Activated CD8-positive, alpha-beta memory T cell treated with anti-CD3 and anti-CD28 coated beads, Interleukin-2, amount 10 ng/mL, durations not matched to agents 7 days and 5 days (primary cell): ENCODE measurements at places on chromosomes 1 and 21.

DNA sequence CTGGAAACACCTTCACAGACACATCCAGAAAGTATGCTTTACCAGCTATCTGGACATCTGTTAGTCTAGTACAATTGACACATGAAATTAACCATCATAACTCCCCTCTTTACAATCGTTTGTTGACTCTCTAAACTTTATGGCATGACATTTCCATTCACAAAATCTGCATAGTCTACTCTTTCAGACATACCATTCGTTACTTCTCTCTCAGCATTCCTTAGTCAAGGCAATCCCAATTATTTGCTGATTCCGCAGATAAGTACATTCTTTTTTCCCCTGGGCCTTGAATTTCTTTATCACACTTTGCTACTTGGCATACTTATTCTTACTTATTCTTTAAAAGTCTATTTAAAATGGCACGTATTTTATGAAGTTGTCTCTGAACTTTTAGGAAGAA, 15.1 kb upstream of the CRB1 start:
- DNase-seq: no peak

- no peak for DNase-seq
These were observed 10.1 kb downstream of the KDM1A start for GRCh38 chr1:23029337-23029736.

- DNase-seq: no peak
These were observed 3.0 kb upstream of the KCND3 start for GRCh38 chr1:111992476-111992875.

- DNase-seq: no peak
These were observed 39.4 kb upstream of the BCL10 start for GRCh38 chr1:85315789-85316188.

- no peak for DNase-seq
These were observed 159.2 kb downstream of the TRABD2B start for GRCh38 chr1:47837866-47838561.

DNA sequence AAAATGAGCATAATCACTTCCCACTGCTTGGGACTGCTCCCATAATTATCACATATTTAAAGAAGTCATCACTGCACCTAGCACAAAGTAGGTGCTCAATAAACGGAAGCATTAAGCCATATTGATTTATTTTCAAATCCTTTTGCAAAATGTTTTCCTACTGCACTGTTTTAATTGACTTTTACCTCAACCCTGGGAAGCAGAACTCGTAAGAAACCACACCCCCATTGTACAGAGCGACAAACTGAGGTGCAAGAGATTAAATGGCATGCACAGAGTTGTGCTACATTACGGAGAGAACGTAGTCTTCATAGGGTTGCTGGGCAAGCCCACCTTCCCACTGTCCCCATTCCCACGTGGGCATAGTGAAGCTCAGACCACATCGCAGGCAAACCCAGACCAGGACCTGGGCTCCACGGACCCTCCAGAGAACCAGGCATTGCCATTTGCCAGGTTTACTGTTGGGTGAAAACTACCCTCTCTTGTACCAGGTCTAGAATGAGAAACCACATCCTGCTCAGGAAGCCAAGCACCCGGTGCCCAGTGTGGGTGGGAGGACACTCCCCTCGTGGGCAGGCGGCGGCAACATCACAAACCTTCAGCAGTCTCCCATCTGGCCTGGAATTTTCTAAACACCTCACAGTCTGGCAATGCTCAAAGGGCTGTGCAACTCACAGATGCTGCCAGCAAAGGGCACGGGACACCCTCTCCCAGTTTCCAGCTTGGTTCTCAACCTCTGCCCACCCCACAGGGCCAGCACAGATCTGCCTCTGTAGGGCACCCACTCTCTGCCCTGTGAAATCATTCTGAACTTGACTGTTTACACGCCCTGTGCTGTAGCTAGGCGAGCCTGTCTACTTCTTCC, 8.2 kb downstream of the IFFO2 start:
- DNase-seq: peak; percentile 62

DNA sequence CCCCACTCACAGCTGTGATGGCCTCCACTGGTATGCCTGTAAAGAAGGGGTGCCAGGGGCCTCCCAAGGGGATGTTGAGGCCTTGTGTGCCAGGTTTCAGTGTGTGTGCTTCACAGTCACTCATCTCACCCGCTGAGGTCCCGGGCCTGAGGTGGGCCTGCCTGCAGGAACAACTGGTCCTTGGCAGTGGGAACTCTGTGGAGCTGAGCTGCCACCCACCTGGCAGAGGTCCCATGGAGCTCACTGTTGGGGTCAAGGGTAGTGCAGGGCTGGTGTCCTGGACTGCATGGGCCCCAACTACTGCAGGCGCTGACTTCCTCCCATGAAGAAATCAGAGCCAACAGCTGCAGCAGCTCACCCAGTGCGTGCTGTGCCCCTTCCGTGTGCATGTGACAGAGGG, 17.3 kb upstream of the ZNF678 start:
- no peak for DNase-seq

DNA sequence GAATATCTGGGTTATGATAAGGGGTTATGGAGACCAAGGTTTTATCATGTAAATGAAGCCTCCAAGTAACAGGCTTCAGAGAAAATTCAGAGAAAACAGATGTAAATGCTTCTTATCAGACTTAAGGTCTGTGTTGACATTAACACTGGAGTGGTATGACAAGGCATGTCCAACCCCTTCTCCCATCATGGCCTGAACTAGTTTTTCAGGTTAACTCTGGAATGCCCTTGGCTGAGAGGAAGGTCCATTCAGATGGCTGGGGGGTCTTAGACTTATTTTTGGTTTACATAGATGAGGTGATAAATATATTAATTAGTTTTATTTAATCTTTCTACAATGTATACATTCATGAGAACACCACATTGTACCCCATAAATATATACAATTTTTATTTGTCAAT, 399.6 kb downstream of the TBX15 start:
- DNase-seq: no peak

GRCh38 chr1:48726139-48726538, 50.6 kb downstream of the BEND5 start:
- DNase-seq: no peak

GRCh38 chr1:53367503-53368313, 39.8 kb upstream of the LRP8 start:
- DNase-seq: peak; percentile 76

GRCh38 chr1:14576155-14576554, 22.3 kb upstream of the KAZN start:
- DNase-seq: no peak

DNA sequence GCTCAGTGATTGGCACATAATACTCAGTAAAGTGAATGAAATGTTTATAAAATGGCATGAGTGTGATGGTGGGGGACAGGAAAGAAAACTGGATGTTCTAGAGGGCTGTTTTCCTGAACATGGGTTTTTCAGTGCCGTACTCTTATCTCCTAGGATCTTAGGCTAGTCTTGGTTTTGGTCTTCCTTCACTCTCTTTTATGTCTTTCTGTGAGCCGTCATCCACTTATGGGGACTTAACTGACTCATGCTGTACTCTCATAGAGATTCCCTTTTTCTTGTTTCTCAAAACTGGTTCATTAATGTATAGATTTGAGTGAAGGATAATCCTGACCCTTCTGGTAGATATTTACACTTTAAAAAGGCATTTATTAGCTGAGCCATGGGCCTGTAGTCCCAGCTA, 16.6 kb downstream of the AGO3 start:
- no peak for DNase-seq

- DNase-seq: no peak
These were observed 113.2 kb downstream of the GLUL start for GRCh38 chr1:182278144-182279054.

GRCh38 chr1:196034080-196034706, 574.0 kb downstream of the KCNT2 start:
- no peak for DNase-seq

GRCh38 chr1:209839875-209840546, 12.2 kb downstream of the UTP25 start:
- no peak for DNase-seq

GRCh38 chr1:86382878-86383277, 13.2 kb downstream of the ODF2L start:
- DNase-seq: no peak

- no peak for DNase-seq
These were observed 182.9 kb downstream of the ZNF281 start for GRCh38 chr1:200226969-200227303.

- DNase-seq: peak; percentile 88
These were observed 44.9 kb downstream of the ACOT7 start for GRCh38 chr1:6348511-6349191.

DNA sequence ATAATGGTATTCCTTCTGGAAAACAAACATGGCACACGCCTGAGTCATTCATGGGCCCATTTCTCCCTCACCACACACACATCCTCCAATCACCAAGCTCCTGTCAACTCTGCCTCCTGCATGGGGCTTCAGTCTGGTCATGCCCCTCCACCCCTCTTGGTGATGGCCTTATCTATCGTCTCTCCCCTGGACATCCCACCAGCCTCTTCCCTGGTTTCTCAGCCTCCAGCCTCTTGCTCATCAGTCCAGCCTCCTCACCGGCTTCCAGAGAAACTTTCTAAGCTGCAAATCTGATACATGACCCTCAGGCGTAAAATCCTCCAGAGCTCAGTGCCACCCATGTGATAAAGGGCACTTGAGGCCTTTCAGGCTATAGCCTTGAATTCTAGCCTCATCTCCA, 243.9 kb downstream of the FOXD2 start:
- DNase-seq: peak; percentile 14

- no peak for DNase-seq
These were observed 8.4 kb upstream of the CCDC27 start for GRCh38 chr1:3743826-3744225.

DNA sequence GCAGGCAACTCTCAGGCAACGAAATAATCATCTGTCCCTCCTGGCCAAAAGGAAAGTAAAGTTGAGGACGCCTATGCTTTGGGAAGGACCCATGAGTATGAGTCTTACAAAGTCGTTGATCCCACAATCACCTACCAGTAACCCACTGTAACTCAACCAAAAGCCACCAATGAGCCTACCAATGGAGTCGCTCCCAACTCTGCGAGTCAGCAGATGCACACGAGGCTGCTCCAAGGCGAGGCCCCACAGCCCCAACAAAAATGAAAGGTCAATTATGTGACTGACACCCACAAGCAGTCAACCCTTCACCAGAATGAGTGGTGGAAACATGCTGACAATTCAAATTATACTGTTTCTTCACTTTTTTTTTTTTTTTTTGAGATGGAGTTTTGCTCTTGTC, 12.0 kb downstream of the SETD4 start:
- no peak for DNase-seq

DNA sequence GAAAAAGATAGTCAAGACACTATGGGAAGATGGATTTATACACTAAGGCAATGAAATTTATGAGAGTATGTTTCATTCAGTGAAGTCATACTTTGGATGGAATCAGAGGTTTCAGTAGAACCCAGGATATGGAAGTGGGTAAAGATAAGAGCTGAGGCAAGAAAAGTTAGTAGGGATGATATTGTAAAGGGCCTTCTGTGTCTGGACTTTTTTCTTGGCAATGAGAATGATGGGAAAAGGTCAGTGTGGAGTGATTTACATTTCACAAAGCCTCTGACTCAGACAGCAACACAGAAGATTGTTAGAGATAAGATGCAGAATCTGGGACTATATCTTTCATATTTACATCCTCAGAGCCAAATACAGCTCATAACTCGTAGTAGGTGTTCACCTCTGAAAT, 32.1 kb downstream of the SH3BGR start:
- no peak for DNase-seq
